ENCODE measurements at places on chromosomes 1 and 21.

GRCh38 chr1:205991237-205991636 is 12.0 kb downstream of the RAB7B start:
- no peak for DNase-seq

DNA sequence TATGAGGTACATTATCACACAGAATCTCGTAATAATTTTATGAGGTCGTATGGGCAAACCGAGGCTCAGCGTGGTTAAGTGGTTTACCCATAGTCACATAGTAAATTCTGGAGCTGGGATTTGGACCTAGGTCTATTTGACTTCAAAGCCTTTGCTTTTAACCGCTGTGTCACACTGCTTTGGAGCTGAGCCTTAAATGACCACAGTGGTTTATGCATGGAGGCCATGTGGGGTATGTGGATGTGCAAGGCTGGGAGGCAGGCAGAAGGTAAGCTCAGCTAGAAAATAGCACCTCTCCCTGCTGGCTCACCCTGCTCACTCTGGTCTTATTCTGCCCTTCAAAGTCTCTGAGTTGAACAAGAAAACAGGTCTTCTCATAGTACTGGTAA is 269.5 kb downstream of the TRABD2B start:
- DNase-seq, result no peak

DNA sequence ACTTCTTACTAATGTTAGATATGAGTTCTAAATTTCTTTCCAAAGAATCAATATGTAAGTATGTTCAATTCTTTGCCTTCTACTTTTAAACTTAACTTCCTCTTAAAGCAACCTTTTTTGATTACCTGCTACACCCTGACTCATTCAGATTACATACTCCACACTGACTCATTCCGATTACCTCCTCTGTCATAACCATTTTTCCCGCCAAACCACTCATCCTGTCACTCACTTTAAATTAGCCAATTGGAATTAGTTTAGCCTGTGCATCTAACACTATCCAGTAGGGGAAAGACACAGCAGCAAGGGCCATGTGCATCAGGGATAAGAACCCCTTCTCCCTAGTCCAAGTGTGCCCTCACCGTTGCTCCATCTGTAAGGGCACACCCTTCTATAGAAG is 815.5 kb downstream of the BRINP3 start:
- DNase-seq, result no peak

DNA sequence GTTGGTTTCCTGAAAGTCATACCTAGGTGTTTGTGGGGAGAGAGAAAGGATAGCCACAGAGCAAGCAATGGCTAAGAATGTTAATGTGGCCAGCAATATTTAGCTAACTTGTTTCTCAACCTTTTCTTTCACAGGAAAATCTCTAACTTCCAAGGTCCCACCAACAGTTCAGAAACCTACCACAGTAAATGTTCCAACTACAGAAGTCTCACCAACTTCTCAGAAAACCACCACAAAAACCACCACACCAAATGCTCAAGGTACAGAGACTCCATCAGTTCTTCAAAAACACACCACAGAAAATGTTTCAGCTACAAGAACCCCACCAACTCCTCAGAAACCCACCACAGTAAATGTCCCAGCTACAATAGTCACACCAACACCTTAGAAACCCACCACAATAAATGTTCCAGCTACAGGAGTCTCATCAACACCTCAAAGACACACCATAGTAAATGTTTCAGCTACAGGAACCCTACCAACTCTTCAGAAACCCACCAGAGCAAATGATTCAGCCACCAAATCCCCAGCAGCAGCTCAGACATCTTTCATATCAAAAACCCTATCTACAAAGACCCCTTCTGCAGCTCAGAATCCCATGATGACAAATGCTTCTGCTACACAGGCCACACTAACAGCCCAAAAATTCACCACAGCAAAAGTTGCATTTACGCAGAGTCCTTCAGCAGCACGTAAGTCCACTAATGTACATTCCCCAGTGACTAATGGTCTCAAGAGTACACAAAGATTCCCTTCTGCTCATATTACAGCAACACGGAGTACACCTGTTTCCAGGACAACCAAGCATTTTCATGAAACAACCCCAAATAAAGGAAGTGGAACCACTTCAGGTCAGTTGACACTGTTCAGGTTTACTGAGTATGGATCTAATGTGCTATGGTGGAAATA is 15.3 kb downstream of the CD55 start:
- DNase-seq, result peak; percentile 9

DNA sequence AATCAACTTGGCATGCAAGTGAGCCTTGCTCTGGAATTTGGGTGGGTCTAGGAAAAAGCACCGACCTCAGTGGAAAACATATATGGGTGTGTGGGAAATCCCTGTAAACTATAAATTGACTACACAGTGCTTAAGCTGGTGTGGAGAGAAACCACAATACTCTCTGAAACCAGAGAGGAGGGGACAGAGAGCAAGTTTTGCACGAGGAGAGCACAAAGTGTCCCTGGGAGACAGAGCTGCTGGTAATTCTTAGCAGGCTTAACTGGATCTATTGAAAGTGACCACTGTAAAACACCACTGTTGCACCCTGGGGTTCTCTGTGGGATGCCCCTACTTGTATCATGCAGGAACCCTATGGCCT is 12.8 kb downstream of the KCNJ15 start:
- no peak for DNase-seq

DNA sequence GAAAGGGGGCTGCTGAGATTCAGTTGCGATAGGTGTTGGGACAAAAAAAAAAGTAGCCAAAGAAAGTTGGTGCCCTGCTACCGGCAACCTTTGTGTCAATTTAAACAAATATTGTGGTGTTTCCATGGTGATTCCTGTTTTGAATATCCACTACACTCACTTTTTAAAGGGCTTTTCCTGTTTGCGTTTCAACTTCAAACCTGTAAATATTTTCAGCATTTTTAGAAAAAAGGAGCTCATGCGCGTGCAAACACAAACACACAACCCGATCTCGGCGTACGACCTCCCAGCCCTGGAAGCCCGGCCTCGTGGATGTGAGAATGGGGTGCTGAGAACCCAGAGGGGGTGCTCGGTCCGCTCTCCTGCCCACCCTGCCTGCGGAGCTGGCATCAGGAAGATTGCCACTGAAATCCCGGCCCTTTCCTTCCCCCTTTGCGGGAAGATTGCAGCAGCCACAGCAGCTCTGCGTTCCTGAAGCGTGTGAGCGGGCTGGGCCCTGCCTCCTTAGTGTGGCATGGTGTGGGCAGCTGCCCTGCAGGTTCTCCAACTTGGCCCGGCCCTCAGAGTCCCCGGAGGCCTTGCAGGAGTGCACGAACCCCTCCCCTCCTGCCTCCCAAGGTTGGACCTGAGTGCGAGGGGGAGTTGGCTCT is 34.8 kb downstream of the CASZ1 start:
- no peak for DNase-seq

GRCh38 chr21:42983103-42983502 is 8.7 kb downstream of the PKNOX1 start:
- no peak for DNase-seq

- DNase-seq, result no peak
Observed at GRCh38 chr1:185491604-185492003, 174.6 kb upstream of the IVNS1ABP start.

DNA sequence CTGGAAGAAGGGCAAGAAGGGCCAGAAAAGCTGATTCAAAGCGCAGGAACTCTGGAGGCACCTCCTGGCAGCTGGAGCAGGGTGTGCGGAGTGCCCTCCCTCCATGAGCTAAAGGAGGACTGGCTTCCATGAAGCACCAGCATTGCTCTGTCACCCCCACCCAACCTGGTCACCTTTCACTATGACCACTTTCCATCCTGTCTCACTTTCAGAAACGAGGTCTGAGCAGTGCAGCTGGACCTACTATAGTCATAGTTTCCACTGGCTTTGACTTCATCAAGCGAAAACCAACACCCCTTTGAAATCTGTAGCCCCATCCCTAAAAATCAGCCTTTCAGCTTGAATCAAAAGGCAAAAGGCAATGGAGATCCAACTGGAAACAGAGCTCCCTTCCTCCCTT is 84.8 kb upstream of the CACNA1E start:
- no peak for DNase-seq

Measured in suppressor macrophage (primary cell).